ENCODE measurements at places on chromosomes 3 and 15.
A peak's percentile ranks its signal among the peaks of the same experiment; 100 is the strongest.

GRCh38 chr3:154015307-154015706, 105.9 kb upstream of the ARHGEF26 start:
- DNase-seq: no peak

- DNase-seq: peak; percentile 67
Observed at GRCh38 chr3:53161820-53162671, 1.0 kb downstream of the PRKCD start.

DNA sequence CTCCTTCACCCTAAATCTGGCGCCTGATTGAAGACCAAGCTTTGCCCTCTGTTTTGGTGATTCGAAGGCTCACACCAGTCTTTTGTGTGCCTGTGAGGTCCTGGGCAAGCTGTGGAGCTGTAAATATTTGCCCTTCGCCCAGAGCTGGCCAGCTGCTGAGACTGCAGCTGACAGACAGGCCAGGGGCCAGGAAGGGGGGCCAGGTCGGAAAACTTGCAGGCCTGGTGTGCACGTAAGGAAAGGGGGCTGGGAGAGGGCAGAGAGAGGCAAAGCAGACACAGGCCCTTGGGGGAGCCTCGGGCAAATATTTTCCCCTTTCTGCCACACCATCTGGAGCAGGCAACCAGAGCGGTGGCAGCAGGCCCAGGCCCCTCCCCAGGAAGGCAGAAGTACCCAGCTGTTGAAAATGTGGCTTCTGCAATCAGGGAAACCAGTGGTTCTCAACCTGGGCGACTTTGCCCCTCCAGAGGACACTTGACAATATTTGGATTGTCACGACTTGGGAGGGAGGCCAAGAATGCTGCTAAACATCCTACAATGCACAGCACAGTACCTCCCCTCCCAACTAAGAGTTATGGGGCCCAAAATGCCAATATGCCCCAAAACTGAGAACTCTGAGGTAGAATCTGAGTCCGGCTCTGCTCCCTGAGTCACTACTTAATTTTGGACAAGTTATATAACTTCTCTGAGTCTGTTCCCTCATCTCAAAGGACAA, 2.5 kb downstream of the PDZRN3 start:
- no peak for DNase-seq

DNA sequence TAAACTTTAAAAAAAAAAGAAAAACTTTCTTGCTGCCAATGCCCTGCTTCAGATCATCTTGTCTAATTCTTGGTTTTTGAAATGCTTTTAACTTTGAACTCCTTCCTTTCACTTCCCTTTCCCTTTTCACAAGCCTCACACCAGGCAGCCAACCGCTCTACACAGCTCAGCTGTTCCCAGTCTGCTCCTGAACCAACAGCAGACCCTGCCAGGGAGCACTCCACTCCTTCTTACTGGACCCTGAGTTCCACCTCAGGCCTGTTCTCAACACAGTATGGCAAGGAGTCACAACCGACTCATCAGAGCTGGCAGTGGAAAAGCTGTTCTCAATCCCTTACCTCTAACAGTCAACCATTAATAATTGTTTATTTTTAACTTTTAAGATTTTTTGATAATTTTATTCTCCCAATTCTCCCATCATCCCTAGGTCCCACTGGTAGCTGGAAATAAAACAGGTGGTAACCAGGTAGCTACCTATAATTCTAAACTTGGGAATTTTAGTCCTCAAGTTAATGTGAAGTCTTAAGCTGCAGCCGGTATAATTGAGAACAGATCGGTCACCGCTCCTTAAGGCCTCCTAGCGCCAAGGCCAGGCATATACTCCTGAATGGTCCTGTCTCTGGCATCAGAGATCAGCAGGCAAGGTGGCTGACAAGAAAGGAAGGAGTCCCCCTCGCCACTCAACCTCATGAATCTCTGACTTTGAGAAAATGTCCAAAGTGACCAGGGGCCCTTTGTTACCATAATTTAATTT, 43.9 kb downstream of the BOC start:
- no peak for DNase-seq
